Fibroblast of pulmonary artery (primary cell): ENCODE measurements at places on chromosomes 4 and X.

DNA sequence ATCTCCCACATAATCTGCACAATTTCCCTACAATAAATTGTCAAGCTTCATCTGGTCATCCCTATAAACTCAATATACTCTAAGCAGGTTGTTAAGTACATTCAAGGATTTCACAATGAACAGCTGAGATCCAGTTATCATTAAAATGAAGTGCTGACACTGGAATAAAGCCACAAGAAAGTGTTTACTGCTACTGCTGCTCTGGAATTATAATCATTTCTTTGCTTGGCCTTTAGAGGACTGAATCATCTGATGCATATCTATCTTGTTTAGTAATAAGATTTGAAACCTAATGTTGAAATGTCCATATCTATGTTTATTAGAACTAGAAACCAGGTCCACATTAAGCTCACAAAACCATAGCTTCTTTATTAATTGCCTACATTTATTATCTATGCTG lies 338.6 kb upstream of the ZFP42 start:
- DNase-seq = no peak

DNA sequence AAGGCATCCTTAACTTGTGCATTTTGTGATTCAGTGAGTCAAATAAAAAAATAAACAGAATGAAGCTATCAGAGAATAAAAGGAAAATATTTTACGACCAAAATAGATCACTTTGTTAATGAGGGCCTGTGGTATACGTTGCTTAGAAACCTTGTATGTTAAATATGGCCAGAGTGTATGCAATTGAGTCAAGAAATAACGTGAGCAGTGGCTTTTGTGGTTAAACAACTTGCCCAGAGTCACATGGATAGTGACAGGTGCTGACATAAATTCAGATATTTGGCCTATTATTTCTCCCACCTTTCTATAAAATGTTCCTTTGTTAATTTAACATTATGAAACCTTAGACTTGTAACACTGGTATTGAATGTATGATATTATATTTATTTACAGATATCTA lies 393.4 kb downstream of the PABPC4L start:
- no peak for DNase-seq

DNA sequence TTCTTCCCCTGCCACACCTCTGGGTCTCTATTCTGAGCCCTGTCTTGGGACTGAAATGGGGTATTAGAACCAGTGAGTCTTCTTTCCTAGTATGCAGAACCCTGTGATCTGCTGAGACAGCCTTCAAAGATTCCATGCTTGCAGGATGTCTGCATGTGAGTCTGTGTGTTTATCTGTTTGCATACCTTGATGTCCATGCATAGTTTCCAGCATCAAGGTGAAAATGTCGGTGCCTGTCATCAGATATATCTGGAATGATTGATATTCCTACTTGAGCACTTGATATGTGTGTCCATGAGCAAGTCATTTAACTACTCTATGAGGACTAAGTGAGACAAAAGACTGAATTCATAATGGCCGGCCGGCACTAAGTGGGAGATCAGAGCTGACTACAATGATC lies 117.0 kb upstream of the HS3ST1 start:
- no peak for DNase-seq

- peak; percentile 13 for DNase-seq
Measured at GRCh38 chrX:84064164-84064563, 123.8 kb downstream of the RPS6KA6 start.
